IMR-90 (cell line): ENCODE measurements at places on chromosomes 2 and 18.

DNA sequence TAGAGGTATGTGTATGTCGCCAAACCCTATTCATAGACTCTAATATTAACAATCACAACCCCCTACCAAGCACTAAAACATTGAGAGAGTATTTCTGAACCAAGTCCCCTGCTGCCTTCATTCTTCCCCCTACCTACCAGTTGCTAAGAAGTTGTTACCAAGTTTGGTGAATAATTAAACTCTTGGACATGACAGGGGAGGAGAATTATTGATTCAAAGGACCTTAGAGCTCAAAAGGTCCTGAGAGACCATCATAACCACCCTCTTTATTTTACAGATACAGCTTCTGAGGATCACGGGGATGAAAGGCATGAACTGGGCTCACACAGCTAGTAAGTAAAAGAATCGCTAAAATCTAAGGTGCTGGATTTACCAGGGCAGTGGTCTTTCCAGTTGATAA lies 204.1 kb downstream of the PIK3C3 start:
- H3K27ac ChIP-seq: no peak overlapping the region
- H3K36me3 ChIP-seq: no peaks in the 10 kb centered on the region
- H3K4me3 ChIP-seq: no peak overlapping the region
- H3K4me1 ChIP-seq: no peaks in the 10 kb centered on the region

GRCh38 chr2:32250290-32250689 lies 14.4 kb downstream of the NLRC4 start:
- no peak for DNase-seq
- H3K4me1 ChIP-seq: no peaks in the 10 kb centered on the region
- no peak overlapping the region for H3K27ac ChIP-seq
- H3K27me3 ChIP-seq: no peaks in the 10 kb centered on the region
- H3K36me3 ChIP-seq: no peaks in the 10 kb centered on the region

DNA sequence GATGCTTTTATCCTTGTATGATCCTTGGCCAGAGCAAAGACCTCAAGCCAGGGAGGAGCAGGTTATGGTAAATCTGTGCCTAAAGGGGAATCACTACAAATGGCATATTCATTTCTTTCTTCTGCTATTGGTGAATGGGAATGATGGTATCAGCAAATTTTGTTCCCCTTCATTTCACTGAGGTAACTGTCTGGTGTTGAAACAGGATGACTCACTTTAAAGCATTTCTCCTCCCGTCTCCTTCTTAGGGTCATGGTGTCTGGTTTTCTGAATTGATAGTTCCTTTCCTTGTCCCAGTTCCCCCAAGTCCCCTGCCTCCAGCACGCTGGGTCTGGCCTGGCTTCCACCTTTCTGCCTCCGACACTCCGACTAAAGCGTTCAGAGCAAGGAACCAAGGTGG lies 109.2 kb downstream of the MREG start:
- no peaks in the 10 kb centered on the region for H3K27me3 ChIP-seq
- DNase-seq: peak; percentile 78
- no peak overlapping the region for H3K27ac ChIP-seq
- no peak overlapping the region for H3K4me3 ChIP-seq

- H3K4me3 ChIP-seq: no peak overlapping the region
- H3K27ac ChIP-seq: no peak overlapping the region
- DNase-seq: no peak
Measured at GRCh38 chr2:3254442-3254941, 123.1 kb downstream of the EIPR1 start.

GRCh38 chr2:36951574-36951973 lies 14.8 kb downstream of the STRN start:
- H3K27ac ChIP-seq: no peak overlapping the region
- DNase-seq: peak; percentile 59
- peaks cover 6% of the 10 kb centered on the region for H3K4me1 ChIP-seq
- no peaks in the 10 kb centered on the region for H3K36me3 ChIP-seq
- H3K4me3 ChIP-seq: no peak overlapping the region

GRCh38 chr18:59609654-59610053 lies 87.6 kb downstream of the CCBE1 start:
- H3K4me1 ChIP-seq: peaks cover 22% of the 10 kb centered on the region
- no peaks in the 10 kb centered on the region for H3K36me3 ChIP-seq
- H3K27ac ChIP-seq: no peak overlapping the region
- no peak overlapping the region for H3K4me3 ChIP-seq

DNA sequence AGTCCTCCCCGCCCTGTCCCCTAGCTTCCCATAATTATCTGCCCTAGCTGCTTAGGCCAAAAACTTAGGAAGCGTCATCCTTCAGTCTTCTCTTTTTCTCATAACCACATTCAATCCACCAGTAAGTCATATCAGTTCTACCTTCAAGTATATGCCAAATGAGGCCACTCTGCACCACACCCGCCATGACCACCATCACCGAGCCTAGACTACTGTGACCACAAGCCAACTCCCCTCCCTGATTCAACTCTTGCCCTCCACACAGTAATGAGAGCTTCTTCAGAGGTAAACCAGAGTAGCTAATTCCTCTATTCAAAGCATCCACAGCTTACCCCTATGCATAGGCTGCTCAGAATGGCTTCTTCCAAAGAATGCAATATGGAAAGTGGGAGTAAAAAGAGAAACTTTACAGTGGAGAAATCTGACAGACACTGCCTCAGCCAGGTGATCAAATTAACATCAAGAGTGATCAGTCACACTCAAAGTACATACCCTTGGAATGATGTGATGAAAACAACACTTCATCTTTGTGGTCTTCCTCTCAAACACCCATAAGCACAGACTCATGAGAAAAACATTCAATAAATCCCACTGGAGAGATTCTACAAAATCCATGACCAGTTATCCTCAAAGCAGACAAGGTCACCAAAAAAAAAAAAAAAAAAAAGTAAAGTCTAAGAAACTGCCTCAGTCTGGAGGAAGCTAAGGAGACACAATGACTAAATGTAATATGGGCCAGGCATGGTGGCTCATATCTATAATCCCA lies 17.7 kb downstream of the MBOAT2 start:
- peaks cover 15% of the 10 kb centered on the region for H3K4me1 ChIP-seq
- no peak overlapping the region for H3K4me3 ChIP-seq
- H3K27me3 ChIP-seq: no peaks in the 10 kb centered on the region
- no peak overlapping the region for H3K27ac ChIP-seq

DNA sequence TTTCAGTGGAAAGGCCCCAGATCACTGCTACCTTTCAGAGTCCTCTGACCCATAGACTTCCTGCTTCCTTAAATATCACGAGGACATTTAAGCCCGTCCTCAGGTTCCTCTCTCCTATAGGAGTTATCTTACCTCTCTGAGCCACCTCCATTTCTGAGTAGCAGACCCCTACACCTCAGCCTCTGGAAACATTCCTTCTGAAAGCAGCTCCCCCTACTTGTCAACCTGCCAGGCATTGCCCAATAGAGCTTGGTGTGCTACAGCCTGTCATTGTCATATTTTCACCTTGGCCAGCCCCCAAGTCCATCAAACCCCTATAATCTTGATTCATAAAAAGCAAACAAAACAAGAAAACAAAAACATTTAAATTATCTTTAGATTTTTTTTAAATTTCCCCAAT lies 717.9 kb upstream of the SLC8A1 start:
- H3K4me1 ChIP-seq: no peaks in the 10 kb centered on the region
- no peak for DNase-seq
- no peaks in the 10 kb centered on the region for H3K27me3 ChIP-seq
- no peaks in the 10 kb centered on the region for H3K36me3 ChIP-seq
- H3K4me3 ChIP-seq: no peak overlapping the region

DNA sequence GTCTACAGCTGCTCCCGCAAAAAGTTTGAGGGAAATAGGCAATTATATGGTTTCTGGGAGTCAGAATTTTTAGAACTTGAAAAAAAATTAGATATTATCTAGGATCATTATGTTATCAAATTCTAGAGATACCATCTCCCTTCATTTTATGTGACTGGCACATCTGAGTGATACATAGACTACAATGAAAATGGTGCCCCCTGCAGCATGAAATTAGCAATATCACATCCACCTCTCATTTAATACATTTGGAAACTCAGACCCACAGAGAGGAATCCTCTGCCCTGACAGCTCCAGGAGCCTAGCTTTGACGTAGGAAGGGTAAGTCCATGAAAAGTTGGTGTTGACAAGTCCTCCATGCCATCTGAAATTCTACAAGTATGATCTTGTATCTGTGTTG lies 381.6 kb downstream of the SUCLG1 start:
- H3K27me3 ChIP-seq: no peaks in the 10 kb centered on the region
- no peak overlapping the region for H3K27ac ChIP-seq
- H3K4me3 ChIP-seq: no peak overlapping the region
- H3K4me1 ChIP-seq: no peaks in the 10 kb centered on the region

GRCh38 chr2:168401771-168402170 lies 54.3 kb upstream of the CERS6 start:
- no peak overlapping the region for H3K27ac ChIP-seq
- no peak for DNase-seq
- H3K4me1 ChIP-seq: no peaks in the 10 kb centered on the region
- H3K36me3 ChIP-seq: no peaks in the 10 kb centered on the region
- H3K4me3 ChIP-seq: no peak overlapping the region

DNA sequence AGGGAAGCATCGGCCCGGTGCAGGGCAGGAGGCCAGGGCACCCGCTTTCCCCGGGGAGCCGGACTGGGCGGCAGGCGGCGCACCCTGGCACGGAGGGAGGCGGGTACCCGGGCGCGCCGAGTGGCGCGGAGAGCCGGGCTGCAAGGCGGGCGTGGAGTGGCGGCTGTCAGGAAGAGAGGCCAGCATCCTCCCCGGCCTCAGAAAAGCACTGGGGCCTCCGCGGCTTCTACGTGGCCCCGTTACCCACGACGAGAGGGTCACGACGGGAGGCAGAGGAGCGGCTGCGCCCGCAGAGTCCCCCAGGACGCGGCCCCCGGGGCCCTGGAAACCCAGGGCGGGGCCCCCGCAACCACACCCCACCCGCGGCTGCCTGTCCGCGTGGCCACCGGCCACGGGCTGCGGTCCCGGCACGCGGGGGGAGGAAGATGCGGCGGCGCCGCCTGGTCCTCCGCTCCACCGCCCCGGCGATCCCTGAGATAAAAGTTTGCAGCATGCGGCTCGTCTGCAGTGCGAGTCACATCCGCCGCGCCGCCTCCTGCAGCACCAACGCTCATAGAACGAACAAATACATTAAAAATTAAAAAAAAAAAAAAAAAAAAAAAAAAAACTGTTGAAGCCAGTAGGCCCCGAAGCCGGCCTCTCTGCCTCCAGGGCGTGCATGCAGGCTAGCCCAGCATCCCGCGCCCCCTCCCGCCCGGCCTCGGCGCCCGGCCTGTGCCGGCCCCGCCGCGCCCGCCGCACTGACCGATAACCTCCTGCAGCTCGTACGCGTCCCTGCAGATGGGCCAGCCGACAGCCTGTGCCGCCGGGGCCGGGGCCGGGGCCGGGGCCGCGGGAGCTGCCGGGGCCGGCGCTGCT lies 683 bp downstream of the STK39 start:
- peak overlapping the region; percentile 77 for H3K4me3 ChIP-seq
- DNase-seq: peak; percentile 64

DNA sequence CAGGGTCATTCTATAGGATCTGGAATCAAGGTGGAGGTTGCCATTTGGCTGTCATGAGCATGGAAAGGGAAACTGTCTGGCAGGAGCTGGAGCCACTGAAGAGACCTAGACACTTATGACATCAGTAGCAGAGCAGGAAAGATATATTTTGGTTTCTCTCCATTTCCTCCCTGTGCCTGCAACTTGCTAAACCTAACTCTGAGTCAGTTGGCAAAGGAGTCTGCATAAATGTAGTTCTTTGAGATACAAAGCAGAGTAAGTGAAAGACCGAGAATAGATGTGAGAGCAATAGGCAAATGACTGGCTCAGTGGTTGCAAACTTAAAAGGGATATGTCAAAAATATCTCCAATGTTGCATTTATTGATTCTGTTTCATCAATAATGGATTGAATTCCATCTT lies 757.7 kb downstream of the KCNJ3 start:
- no peaks in the 10 kb centered on the region for H3K4me1 ChIP-seq
- no peak for DNase-seq
- no peak overlapping the region for H3K4me3 ChIP-seq
